Hepatocyte (in vitro differentiated cells): ENCODE measurements at places on chromosomes 12 and 14. TPM values are rescaled to one million over a fixed set of nuclear protein-coding genes. Genes with fewer than 3 reads are reported as not detected.

PIANP gene
- total RNA-seq: 0.16 and 0.17 TPM in 2 replicates

CLMN gene
- total RNA-seq: 12.0 and 15.7 TPM in 2 replicates

B3GNT4 gene
- total RNA-seq: 0.13 TPM in 1 of 2 replicates, not detected in the other

COX8C gene
- total RNA-seq: not detected in 2 replicates

GRCh38 chr12:28268608-28269229 lies 78.5 kb downstream of the CCDC91 start:
- DNase-seq: no peak
- H3K36me3 ChIP-seq: no peaks in the 10 kb centered on the region
- H3K4me1 ChIP-seq: no peaks in the 10 kb centered on the region
- H3K27me3 ChIP-seq: no peaks in the 10 kb centered on the region
- H3K4me3 ChIP-seq: no peak overlapping the region

DNA sequence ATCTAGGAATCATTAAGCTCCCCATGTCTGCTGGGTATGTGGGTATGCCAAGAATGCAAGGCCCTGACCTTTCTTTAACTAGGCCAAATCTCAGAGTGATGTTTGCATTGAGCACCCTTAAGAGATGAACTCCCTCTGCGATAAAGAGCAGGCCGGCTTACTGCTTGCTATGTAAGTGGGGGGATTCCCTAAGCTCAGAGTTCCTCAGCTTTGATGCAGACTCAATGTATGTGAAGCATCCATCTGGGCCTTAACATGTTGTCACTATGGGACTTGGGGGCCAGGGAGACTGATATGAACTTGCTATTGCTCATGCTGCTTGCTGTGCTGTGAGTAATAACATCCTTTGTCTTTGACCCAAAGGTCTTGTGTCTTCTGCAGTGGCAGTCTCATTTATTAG lies 149.7 kb downstream of the C12orf75 start:
- H3K4me3 ChIP-seq: no peak overlapping the region
- H3K4me1 ChIP-seq: no peaks in the 10 kb centered on the region
- H3K36me3 ChIP-seq: no peaks in the 10 kb centered on the region

- no peaks in the 10 kb centered on the region for H3K36me3 ChIP-seq
- no peak overlapping the region for H3K4me3 ChIP-seq
- no peaks in the 10 kb centered on the region for H3K27me3 ChIP-seq
- peaks cover 5% of the 10 kb centered on the region for H3K4me1 ChIP-seq
- DNase-seq: no peak
- H3K27ac ChIP-seq: no peak overlapping the region
Observed at GRCh38 chr12:52433501-52434080, 580 bp downstream of the KRT75 start.

DNA sequence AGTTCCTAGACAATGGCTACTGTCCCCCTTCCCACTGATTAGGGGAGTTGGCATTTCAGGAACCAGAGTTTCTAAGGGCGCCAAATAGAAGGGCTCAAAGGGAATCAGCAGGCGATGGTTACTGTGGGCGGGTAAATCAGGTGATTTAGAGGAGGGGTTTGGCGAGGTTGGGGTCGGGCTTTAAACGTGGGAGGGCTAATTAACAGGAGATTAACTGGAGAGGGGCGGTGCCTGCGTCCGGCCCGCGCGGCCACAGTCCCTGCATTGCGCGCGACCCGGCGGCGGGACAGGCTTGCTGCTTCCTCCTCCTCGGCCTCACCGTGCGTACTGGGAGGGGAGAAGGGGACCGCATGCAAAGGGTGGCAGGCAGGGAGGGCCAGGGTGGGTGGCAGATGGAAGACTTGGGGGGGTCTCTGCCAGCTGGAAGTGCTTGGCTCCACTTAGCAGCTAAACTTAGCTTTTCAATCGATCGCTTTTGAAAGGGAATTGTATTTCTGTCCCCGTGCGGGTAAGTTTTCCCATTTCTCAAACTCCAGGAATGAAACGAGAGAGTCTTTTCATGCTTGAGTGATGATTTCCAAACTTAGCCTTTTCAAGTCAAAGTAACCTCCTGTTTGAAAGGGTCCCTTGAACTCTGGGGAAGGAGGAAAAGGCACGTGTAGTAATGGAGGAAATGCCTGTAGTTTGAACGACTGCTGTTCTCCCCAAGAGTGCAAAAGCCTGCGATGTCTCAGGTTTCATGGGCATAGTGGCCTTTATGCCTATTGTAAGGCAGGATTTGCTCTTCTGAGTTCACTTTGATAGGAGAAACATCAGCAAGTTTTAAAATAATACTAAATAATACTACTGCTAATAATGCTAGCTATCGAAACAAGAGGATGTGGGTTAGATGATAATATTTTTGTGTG lies at the start of gene MGST1:
Gene MGST1, plus strand, starts transcription at position 255 of the 908 bp plus-strand sequence. CDS start 6,608 bp downstream, outside the sequence.
- H3K36me3 ChIP-seq: no peaks in the 10 kb centered on the region
- H3K27ac ChIP-seq: peak within 1 kb of the TSS; percentile 85
- H3K4me3 ChIP-seq: peak within 1 kb of the TSS; percentile 34
- DNase-seq: peak; percentile 80

GRCh38 chr14:85024931-85025330 lies 505.0 kb upstream of the FLRT2 start:
- DNase-seq: no peak
- no peaks in the 10 kb centered on the region for H3K4me1 ChIP-seq
- H3K36me3 ChIP-seq: no peaks in the 10 kb centered on the region
- no peak overlapping the region for H3K4me3 ChIP-seq
- H3K27ac ChIP-seq: no peak overlapping the region

DNA sequence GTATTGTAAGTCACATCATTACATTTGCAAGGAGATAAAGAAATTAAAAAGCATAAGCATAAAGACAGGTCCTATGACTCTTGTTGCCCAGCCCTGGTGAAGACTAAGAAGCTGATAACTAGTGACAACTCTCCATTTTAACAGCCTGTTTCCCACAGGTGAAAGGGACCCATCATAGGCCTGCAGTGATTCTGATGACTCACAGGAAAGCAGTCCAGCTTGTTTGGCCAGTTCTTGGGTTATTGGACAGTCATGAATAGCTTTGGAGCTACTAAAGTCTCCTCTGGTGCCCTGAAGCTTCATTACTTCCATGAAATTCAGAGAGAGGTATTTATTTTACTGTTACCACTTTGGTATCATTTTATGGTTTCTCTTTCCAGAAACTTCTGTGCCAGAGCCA lies 55.5 kb upstream of the DYRK2 start:
- H3K4me1 ChIP-seq: peaks cover 10% of the 10 kb centered on the region
- peak overlapping the region; percentile 69 for H3K27ac ChIP-seq
- peak; percentile 77 for DNase-seq
- H3K36me3 ChIP-seq: no peaks in the 10 kb centered on the region
- no peak overlapping the region for H3K4me3 ChIP-seq

DNA sequence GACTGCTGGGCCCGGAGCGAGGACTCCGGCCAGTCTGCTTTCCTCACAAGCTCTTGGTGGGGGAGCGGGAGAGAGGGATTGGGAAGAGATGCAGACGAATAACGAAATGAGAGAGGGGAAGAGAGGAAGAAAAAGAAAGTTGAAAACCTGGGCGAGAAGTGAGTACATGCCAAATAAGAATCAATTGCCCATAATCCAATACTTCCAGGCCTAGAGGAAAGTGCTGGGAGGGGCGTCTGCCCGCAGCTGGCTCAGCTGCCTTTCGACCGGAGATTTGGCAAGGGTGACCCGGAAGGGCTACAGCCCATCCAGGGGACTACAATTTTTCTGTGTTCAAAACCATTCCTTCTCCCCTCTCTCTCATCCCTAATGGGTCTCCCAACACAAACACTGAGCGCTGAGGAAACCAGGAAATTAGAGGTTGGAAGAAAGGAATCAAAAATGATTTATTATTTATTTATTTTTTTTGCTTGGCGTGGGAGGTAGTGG lies 4.9 kb downstream of the NKX2-1 start:
- no peak overlapping the region for H3K27ac ChIP-seq
- peaks cover 13% of the 10 kb centered on the region for H3K4me1 ChIP-seq
- H3K4me3 ChIP-seq: no peak overlapping the region
- no peaks in the 10 kb centered on the region for H3K36me3 ChIP-seq

DNA sequence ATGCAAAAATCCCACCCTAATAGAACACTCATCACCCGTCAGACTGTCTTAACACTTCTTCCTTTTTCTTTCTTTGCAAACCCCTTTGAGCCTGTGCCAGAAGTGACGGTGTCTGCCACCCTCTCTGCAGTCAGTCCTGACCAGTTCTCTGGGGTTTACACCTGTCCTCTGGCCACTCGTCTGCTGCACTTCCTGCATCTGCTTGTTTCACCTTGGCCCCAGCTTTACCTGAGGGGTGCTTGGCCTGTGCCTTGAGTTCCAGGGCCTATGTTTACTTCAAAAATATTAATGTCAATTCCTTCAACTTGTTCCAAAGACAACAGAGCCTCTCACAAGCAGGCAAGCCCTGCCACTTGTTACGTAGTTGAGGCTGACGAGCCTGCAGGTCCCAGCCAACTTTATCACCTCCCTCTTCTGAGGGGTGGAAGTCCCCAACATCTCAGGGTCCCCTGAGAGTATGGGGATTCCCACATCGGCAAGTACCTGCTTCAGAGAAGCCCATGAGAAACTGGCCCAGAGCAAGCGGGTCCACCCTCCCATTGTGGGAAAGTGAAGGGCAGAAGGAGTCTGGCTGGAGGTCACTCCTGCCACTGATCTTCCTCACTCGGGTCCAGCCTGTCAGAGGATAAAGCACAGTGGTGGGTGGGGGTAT lies 205.4 kb downstream of the DAD1 start:
- H3K36me3 ChIP-seq: no peaks in the 10 kb centered on the region
- DNase-seq: no peak
- H3K27me3 ChIP-seq: no peaks in the 10 kb centered on the region
- H3K27ac ChIP-seq: no peak overlapping the region

GRCh38 chr14:103546652-103547454 lies 15.6 kb downstream of the BAG5 start:
- peak; percentile 77 for DNase-seq
- peaks cover 14% of the 10 kb centered on the region for H3K4me1 ChIP-seq
- H3K4me3 ChIP-seq: no peak overlapping the region
- no peaks in the 10 kb centered on the region for H3K27me3 ChIP-seq

- H3K27ac ChIP-seq: no peak overlapping the region
- no peaks in the 10 kb centered on the region for H3K4me1 ChIP-seq
- DNase-seq: no peak
- no peak overlapping the region for H3K4me3 ChIP-seq
Observed at GRCh38 chr12:103697971-103698751, 111.1 kb downstream of the STAB2 start.
